ENCODE measurements at places on chromosomes 6 and 20.

- DNase-seq = peak; percentile 80
Measured at GRCh38 chr6:3363296-3364025, 93.4 kb downstream of the SLC22A23 start.

DNA sequence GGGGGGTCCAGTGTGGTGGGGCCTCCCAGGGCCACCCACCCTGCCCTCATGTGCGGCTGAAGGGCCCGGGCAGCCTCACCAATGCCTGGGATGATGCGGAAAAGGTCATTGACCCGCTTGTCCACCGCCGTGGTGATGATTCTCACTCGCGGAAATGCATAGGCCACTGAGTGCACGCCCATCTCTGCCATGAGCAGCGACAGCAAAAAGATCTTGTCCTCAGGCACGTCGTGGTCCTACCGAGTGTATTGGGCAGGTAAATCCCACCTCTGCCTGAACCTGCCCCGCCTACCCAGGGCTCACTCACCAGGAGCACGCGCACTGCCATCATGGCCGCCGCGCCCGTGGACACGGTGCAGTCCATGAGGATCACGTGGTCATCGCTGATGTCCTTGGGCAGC, 16.1 kb downstream of the UCKL1 start:
- no peak for DNase-seq

GRCh38 chr6:168666170-168666569, 225.2 kb downstream of the SMOC2 start:
- no peak for DNase-seq

GRCh38 chr20:38834868-38835267, 29.4 kb downstream of the PPP1R16B start:
- DNase-seq = no peak

DNA sequence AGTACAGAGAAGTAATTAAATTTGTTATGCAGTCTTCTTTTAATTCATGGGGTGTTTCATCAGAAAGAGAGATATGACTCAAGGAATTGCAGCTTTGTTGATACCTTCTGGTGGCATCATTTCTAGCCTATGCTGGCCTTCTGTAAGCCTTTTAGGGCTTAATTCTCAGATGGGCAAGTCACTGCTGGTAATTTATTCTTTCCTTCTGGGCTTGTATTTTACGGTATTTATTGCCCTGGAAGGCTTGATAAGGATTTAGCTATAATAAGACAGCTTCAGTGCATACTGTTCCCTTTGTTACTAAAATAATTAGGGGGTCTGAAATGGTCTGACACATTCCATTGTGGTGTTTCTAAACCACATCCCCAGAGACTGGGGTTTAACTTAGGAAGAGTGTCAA, 57.9 kb upstream of the EMILIN3 start:
- DNase-seq = no peak

- no peak for DNase-seq
Measured at GRCh38 chr6:142152746-142153145, 5.7 kb downstream of the VTA1 start.

DNA sequence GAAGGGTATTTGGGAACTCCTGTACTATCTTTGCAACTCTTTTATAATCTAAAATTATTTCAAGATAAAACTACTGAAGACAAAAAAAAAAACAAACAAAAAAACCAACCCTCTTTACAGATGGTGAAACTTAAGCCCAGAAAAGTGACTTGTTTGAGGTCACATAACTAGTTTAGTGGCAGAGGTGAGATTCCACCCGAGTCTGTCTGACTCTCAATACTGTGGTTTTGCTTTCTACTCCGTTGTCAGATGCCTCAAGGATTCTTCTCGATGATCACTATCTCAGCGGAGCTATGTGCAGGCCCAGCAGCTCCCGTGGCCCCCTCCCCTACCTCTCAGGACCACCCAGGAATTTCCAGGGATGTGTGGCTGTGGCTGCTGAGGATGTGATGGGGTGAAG, 36.1 kb upstream of the KCNB1 start:
- DNase-seq = no peak

DNA sequence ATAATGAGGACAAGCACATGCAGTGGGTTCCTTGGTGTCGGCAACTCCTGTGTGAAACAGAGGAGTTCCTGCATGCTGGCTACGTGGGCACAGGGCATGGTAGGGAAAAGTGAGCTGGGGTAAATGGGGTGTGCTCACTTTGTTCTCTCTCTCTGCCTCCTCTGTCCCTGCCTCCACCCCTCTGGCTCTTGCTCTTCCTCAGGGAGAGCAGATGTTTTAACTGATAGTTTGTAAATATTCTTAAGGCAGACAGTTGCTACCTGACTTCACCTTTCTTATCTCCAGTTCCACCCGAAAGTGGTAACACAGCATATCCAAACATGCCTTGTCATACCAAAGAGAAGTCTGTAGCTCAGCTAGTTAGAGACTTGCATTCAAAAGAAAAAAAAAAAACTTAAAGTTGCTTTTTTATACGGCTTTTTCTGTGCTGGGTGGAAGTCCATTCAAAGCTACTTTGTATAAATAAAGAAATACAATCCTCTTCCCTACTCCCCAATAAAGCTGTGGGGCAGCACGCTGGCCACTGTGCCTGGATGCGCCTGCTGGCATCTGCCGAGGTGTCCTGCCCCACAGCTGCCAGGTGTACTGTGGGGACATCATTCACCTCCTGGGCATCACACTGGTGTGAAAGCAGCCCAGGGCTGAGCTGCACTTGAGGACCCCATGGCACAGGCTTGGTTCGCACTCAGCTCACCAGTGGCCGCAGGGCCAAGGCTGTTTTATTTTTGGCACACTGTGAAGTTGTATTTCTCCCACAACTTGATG, 93.6 kb downstream of the FOXC1 start:
- no peak for DNase-seq

DNA sequence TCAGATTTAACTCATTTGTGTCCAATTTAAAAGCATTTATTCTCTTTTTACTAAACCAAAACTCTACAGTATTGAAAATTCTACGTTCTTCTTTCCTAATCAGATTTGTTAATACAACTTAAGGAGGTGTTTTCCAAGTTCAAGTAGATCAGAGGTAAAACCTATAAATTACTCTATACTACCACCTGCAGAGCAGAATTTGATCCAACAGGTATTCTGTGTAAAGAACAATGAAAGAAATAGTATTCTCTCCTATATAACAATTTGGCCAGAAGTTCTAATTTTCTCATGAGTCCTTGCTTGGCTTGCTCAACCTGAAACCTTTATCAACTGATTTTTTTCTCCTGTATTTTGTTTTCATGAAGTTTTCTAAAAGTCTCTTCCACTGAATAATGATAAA, 28.5 kb upstream of the DST start:
- no peak for DNase-seq

GRCh38 chr6:2976571-2977085, 5.3 kb upstream of the SERPINB6 start:
- no peak for DNase-seq

DNA sequence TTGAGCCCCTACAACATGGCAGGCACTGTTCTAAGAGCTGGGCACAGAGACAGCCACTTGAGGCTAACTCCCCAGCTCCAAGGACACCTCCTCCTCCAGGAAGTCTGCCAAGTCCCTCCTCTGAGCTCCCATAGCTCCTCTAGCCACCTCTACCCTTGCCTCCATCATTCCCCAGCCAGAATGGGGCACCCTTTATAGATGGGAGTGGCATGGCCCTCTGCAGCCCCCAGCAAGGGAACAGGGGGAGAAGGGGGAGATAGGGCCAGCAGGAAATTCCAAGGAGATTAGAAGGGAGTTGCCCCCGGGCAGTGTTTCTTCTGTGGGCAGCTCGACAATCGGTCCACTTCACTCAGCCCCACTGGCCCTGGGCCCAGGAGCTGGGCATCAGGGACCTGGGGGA, 19.7 kb upstream of the TLDC2 start:
- no peak for DNase-seq

- no peak for DNase-seq
Measured at GRCh38 chr6:108598305-108598863, 37.7 kb downstream of the FOXO3 start.

DNA sequence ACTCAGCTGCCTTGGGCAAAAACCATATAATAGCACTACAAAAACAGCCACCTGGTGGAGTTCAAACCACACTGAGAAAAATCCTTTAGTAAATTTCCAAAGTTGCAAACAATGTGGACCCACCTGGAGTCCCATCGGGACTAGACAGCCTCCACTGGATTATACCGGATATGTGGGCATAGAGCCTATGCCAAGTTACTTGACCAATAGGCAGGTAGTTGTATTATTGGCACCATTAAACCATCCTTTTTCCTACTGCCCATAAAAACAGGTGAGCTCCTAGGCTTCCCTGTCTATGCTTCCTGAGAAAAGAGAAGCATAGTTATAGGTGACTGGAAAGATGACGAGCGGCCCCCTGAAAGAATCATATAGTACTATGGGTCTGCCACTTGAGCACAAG, 51.7 kb upstream of the ADGRF4 start:
- DNase-seq = no peak

DNA sequence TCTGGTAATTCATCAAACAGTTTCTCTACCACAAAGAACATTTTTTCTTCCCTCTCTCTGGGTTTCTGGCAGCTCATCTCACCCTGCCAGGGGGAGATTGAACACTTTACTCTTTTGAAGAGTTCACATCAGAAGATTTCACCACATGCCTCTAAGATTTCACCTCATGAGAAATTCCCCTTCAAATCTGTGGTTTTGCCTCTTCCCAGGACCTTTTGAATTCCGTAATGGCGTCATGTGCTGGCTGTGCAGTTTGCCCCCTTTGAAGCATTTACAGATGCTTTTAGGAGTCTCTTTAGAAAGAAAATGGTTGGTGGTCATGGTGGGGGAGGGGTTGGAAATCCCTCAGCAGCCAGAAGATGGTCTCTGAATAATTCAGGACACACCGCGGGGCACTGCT, 486.1 kb downstream of the QKI start:
- DNase-seq = no peak

DNA sequence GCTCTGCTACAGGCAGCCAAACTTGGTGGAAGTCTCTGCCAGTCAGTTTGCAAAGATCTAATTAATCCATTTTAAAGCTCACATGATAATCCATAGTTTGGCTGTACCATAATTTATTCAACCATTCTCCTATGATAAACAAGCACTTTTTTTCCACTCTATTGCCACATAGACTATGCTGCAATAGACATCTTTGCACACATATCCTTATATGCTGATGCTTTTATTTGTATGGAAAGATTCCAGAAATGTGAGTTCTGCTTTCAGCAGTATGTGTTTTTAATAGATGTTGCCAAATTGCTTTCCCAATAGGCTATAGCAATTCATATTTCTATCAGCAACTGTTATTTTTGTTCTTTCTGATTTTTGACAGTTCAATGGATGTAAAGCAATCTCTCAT, 628.0 kb downstream of the KIF16B start:
- DNase-seq = no peak

- no peak for DNase-seq
Measured at GRCh38 chr6:95408111-95408510, 169.2 kb upstream of the MANEA start.

GRCh38 chr6:157203312-157203744, 120.0 kb downstream of the TMEM242 start:
- DNase-seq = no peak

- DNase-seq = no peak
Measured at GRCh38 chr20:59645271-59645670, 40.9 kb downstream of the PHACTR3 start.
